Tibial nerve (tissue), 4 donors: ENCODE measurements at places on chromosomes 6 and 20. TPM values are rescaled to one million over a fixed set of nuclear protein-coding genes. Genes with fewer than 3 reads are reported as not detected.

The MYBL2 gene
- not detected for total RNA-seq

The BTN1A1 gene
- not detected for total RNA-seq

The POLH gene
- total RNA-seq, result 8.0 TPM

The HSPA12B gene
- 14.0 TPM for total RNA-seq

The CST5 gene
- total RNA-seq, result not detected

The PCSK2 gene
- 3.9 TPM for total RNA-seq

The KCNK16 gene
- not detected for total RNA-seq

The EYS gene
- total RNA-seq, result 0.39 TPM

GRCh38 chr6:34839666-34840352 is 47.9 kb downstream of the BLTP3A start:
- H3K27ac ChIP-seq, result no peak overlapping the region
- DNase-seq, result no peak
- peaks cover 5% of the 10 kb centered on the region for H3K4me1 ChIP-seq
- H3K36me3 ChIP-seq, result peaks cover 80% of the 10 kb centered on the region
- no peak overlapping the region for H3K4me3 ChIP-seq

GRCh38 chr6:6711031-6711785 is 122.7 kb downstream of the LY86 start:
- H3K4me3 ChIP-seq, result no peak overlapping the region
- H3K27ac ChIP-seq, result no peak overlapping the region
- no peaks in the 10 kb centered on the region for H3K36me3 ChIP-seq
- no peak for DNase-seq
- H3K27me3 ChIP-seq, result no peaks in the 10 kb centered on the region

DNA sequence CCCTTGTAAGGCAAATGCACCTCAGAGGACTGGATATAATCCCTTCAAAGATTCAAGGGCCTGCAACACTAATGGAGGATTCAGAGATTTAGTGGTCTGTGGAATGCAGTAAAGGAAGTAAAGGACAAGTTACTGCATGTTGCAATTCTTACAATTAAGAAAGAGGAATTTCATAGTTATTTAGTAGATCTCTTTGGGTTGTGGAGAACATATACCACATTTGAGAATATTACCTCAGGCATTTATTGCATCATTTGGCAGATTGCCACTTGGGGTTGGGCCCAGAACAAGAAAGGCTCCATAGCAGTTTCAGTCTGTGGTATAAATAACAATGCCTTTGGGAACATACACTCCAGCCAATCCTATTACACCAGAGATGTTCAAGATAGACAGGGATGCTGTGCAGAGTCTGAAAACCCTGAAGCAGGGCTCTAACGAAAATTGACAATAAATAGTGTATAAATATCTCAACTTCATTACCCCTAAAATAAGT is 20.9 kb upstream of the EPM2A start:
- H3K4me3 ChIP-seq, result no peak overlapping the region
- no peaks in the 10 kb centered on the region for H3K4me1 ChIP-seq
- no peaks in the 10 kb centered on the region for H3K36me3 ChIP-seq
- H3K27ac ChIP-seq, result no peak overlapping the region

GRCh38 chr6:64254558-64254957 is 619.0 kb downstream of the PHF3 start:
- H3K36me3 ChIP-seq, result no peaks in the 10 kb centered on the region
- no peak overlapping the region for H3K4me3 ChIP-seq
- H3K27ac ChIP-seq, result no peak overlapping the region
- H3K4me1 ChIP-seq, result no peaks in the 10 kb centered on the region
- no peaks in the 10 kb centered on the region for H3K27me3 ChIP-seq

DNA sequence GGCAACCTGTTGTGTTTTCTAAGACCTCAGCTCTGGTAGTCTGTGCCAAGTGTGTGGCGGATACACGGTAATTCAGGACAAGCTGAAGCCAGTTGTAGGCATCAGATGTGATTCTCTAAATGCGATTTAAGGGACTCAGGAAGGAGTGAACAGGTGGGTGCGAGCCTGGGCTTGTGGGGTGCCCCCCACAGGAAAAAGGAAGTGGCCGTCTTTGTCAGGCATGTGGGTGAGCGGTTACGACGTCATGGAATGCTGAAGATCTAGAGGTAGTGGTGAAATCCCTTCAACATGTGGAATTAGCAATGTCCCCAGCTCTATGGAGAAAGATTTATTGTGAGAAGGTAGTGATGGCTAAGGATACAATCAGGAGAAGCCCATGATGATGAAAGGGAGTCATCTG is 95.1 kb upstream of the EXOC2 start:
- H3K4me3 ChIP-seq, result no peak overlapping the region
- no peaks in the 10 kb centered on the region for H3K4me1 ChIP-seq
- H3K27ac ChIP-seq, result no peak overlapping the region

DNA sequence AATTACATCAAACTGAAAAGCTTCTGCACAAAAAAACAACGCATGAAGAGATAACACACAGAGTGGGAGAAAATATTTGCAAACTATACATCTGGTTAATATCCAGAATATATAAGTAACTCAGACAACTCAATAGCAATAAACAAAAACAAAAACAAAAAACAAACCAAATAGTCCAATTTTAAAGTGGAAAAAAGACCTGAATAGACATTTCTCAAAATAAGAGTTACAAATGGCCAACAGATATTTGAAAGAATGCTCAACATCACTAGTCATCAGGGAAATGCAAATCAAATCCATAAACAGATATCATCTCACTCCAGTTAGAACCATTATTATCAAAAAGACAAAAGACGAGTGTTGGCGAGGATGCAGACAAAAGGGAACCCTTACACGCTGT is 28.8 kb upstream of the TOP1 start:
- H3K4me1 ChIP-seq, result peaks cover 17% of the 10 kb centered on the region
- no peaks in the 10 kb centered on the region for H3K36me3 ChIP-seq
- no peak overlapping the region for H3K4me3 ChIP-seq
- no peak overlapping the region for H3K27ac ChIP-seq

DNA sequence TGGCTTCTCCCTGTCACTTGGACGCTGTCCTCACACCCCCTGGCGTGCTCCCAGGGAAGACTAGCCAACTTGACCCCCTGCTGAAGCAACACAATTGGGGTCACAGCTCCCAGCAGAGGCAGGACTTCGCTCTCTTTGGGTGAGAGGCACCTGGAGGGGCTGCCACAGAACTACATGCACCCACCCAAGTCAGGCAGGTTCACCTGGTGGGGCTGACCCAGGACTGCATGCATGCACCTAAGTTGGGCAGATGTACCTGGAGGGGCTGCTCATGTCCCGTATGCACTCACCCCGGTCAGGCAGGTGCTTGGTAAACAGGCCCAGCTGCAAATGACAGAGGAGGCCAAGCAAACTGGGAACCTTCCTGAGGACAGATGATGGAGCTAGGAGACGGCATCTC is 154.3 kb upstream of the RPS6KA2 start:
- DNase-seq, result no peak
- H3K27ac ChIP-seq, result no peak overlapping the region
- H3K27me3 ChIP-seq, result no peaks in the 10 kb centered on the region
- no peak overlapping the region for H3K4me3 ChIP-seq
- H3K4me1 ChIP-seq, result no peaks in the 10 kb centered on the region

- H3K4me1 ChIP-seq, result no peaks in the 10 kb centered on the region
- H3K27me3 ChIP-seq, result no peaks in the 10 kb centered on the region
- peak overlapping the region; percentile 91 for H3K4me3 ChIP-seq
- peak; percentile 63 for DNase-seq
Measured at GRCh38 chr6:31663961-31664789, 622 bp downstream of the GPANK1 start.

- no peak for DNase-seq
- no peaks in the 10 kb centered on the region for H3K4me1 ChIP-seq
- no peaks in the 10 kb centered on the region for H3K36me3 ChIP-seq
Measured at GRCh38 chr20:58719971-58720371, 27.4 kb downstream of the NPEPL1 start.

DNA sequence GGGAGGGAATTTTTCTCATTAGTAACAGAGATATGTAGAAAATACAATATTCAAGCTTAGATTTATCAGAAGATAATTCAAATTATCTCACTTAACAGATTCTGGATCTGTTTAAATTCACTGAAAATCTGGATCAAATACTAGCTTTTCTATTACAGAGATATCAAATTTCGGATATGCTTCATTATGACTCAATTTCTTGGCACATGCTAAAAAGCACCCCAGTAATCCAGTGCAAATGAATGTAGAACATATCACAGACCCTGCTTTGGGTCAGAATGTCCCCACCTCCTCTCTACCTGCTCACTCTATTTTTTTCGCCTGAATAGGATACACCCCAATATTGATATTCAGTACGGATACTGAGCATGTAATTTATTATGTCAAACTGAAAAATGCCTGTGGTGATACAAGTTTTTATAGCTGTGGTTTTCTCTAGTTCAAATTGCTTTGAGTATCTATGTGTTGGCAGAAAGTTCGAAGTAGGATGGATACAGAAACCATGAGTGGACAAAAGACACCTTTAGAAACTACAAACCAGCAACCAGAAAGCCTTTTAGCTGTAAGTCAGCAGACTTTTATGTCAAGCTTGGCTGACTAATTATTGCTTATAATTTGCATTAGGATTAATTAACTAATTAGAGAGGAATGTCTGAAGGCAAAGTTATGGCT is 290.0 kb downstream of the TFAP2B start:
- H3K27ac ChIP-seq, result no peak overlapping the region
- H3K27me3 ChIP-seq, result no peaks in the 10 kb centered on the region
- no peaks in the 10 kb centered on the region for H3K36me3 ChIP-seq

DNA sequence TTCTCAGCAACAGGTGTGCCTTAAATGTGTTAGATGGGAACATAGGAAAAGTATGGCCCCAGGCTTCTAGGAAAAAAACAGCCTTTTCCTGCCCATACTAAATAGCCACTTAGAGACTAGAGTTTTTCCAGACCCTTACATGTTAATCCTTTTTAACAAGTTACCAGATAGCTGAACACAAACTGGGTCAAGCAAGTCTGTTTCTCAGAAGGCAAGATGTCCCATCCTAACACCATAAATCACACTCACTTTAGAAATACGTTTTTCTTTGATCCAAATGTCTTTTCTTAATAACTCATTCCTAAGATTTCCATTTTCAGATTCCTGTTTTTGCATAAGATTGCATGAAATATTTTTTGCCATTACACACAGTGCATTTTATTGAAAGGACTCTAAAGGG is 241.3 kb downstream of the KCNQ5 start:
- no peak overlapping the region for H3K27ac ChIP-seq
- no peak overlapping the region for H3K4me3 ChIP-seq
- H3K36me3 ChIP-seq, result no peaks in the 10 kb centered on the region
- H3K27me3 ChIP-seq, result no peaks in the 10 kb centered on the region
- no peak for DNase-seq

DNA sequence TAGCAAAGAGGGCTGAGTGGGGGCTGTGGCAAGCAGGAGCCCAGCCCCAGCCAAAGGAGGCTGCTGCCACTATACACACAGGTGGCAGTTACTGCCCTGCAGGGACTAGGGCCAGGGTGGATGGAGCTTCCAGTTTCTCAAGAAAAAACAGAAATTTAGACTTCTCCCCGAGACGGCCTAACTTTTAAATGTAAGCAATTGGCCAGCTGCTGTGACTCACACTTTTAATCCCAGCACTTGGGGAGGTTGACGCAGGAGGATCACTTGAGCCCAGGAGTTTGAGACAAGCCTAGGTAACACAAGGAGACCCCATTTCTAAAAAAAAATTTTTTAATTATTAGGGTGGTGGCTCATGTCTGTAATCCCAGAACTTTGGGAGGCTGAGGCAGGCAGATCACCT is 98.2 kb upstream of the NFATC2 start:
- DNase-seq, result no peak
- no peaks in the 10 kb centered on the region for H3K4me1 ChIP-seq
- H3K36me3 ChIP-seq, result no peaks in the 10 kb centered on the region
- H3K27ac ChIP-seq, result no peak overlapping the region

GRCh38 chr6:38846844-38847243 is 131.7 kb downstream of the DNAH8 start:
- H3K27ac ChIP-seq, result no peak overlapping the region
- no peak for DNase-seq
- no peaks in the 10 kb centered on the region for H3K36me3 ChIP-seq
- H3K27me3 ChIP-seq, result no peaks in the 10 kb centered on the region
- no peak overlapping the region for H3K4me3 ChIP-seq

- H3K4me3 ChIP-seq, result no peak overlapping the region
- no peaks in the 10 kb centered on the region for H3K27me3 ChIP-seq
- no peaks in the 10 kb centered on the region for H3K4me1 ChIP-seq
- DNase-seq, result no peak
- no peaks in the 10 kb centered on the region for H3K36me3 ChIP-seq
Measured at GRCh38 chr20:41147767-41148191, 10.4 kb downstream of the PLCG1 start.

- DNase-seq, result no peak
- H3K4me1 ChIP-seq, result no peaks in the 10 kb centered on the region
- no peaks in the 10 kb centered on the region for H3K36me3 ChIP-seq
- no peaks in the 10 kb centered on the region for H3K27me3 ChIP-seq
- no peak overlapping the region for H3K4me3 ChIP-seq
Measured at GRCh38 chr6:132931936-132932514, 117.7 kb downstream of the RPS12 start.

- H3K27ac ChIP-seq, result no peak overlapping the region
- no peaks in the 10 kb centered on the region for H3K27me3 ChIP-seq
- no peaks in the 10 kb centered on the region for H3K36me3 ChIP-seq
- H3K4me3 ChIP-seq, result no peak overlapping the region
Measured at GRCh38 chr6:13841936-13842335, 27.6 kb upstream of the MCUR1 start.

GRCh38 chr6:8574311-8574710 is 139.0 kb upstream of the SLC35B3 start:
- H3K27ac ChIP-seq, result no peak overlapping the region
- H3K4me3 ChIP-seq, result no peak overlapping the region
- H3K36me3 ChIP-seq, result no peaks in the 10 kb centered on the region
- H3K27me3 ChIP-seq, result no peaks in the 10 kb centered on the region

- no peak overlapping the region for H3K4me3 ChIP-seq
- H3K36me3 ChIP-seq, result no peaks in the 10 kb centered on the region
- DNase-seq, result no peak
- H3K27me3 ChIP-seq, result no peaks in the 10 kb centered on the region
- peak overlapping the region; percentile 29 for H3K27ac ChIP-seq
- H3K4me1 ChIP-seq, result peaks cover 31% of the 10 kb centered on the region
Measured at GRCh38 chr6:121691126-121691551, 255.7 kb downstream of the GJA1 start.

- peaks cover 12% of the 10 kb centered on the region for H3K27me3 ChIP-seq
- no peak within 1 kb of the TSS for H3K4me3 ChIP-seq
- peaks cover 28% of the 10 kb centered on the region for H3K4me1 ChIP-seq
Measured at GRCh38 chr6:108165714-108166663, at the start of gene NR2E1. Gene NR2E1 (plus strand): TSS chr6:108166022. CDS start chr6:108166766, 744 bp downstream.

DNA sequence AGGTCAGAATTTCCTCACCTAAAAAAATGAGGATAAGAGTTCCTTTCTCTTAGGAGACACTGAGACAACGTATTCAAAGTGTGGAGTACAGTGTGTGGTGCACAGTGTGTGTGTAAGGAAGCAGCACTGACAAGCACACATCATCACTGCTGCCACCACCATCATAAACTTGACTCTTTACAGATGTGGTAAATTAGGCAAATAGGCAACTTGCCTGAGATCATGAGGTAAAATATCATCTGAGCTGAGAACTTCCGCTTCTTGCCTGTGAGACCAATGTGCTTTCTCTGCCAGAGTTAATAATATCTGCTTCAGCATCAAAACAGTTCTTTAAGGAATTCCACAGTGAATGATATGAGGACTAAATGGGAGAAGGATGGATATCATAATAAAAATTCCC is 52.7 kb downstream of the LYRM4 start:
- H3K4me1 ChIP-seq, result peaks cover 36% of the 10 kb centered on the region
- H3K27ac ChIP-seq, result peak overlapping the region; percentile 52
- H3K27me3 ChIP-seq, result no peaks in the 10 kb centered on the region
- no peak for DNase-seq

GRCh38 chr6:126535595-126535994 is 195.7 kb downstream of the CENPW start:
- no peak for DNase-seq
- H3K27me3 ChIP-seq, result no peaks in the 10 kb centered on the region
- peaks cover 3% of the 10 kb centered on the region for H3K4me1 ChIP-seq

GRCh38 chr6:40791004-40791403 is 203.8 kb upstream of the LRFN2 start:
- no peaks in the 10 kb centered on the region for H3K27me3 ChIP-seq
- DNase-seq, result no peak
- no peak overlapping the region for H3K4me3 ChIP-seq
- H3K36me3 ChIP-seq, result no peaks in the 10 kb centered on the region
